ENCODE measurements at places on chromosomes 5 and 9.

DNA sequence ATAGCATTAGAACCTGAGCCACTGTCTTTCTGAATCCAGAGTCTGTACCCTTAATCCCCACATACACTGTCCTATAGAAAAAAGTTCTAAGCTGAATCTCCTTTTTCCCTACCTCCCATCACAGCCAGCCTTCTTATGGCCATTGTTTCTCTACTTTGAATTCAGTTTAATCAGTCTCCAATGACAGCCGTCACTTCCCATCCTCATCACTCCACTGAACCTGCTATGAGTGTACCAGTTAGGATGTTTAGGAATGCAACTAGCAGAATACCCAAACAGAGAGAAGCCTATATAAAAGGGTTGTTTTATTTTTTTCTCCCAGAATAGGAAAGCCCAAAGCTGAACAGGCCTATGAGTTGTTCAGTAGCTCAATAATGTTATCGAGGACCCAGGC, 220.4 kb upstream of the NREP start:
- no peak for DNase-seq

DNA sequence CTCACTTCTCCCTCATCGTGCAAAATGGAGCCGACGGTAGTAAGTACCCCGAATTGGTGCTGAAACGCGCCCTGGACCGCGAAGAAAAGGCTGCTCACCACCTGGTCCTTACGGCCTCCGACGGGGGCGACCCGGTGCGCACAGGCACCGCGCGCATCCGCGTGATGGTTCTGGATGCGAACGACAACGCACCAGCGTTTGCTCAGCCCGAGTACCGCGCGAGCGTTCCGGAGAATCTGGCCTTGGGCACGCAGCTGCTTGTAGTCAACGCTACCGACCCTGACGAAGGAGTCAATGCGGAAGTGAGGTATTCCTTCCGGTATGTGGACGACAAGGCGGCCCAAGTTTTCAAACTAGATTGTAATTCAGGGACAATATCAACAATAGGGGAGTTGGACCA, 979 bp downstream of the PCDHGA12 start:
- DNase-seq: peak; percentile 25

DNA sequence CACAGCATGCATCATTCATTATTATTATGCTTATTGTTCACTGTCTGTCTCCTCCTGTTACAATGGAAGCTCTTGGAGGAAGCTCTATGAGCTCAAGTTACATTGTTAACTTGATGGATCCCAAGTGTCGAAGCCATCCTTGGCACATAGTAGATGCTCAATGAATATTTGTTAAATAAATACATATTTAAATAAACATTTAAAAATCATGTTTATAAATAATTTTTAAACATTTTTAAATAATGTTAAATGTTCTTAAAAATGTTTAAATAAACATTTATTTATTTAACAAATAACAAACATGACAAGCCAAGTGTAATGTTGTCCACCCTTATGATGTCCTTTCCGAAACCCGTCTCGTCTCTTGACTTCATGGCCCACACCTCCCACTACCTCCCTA, 69.5 kb downstream of the USP20 start:
- no peak for DNase-seq

DNA sequence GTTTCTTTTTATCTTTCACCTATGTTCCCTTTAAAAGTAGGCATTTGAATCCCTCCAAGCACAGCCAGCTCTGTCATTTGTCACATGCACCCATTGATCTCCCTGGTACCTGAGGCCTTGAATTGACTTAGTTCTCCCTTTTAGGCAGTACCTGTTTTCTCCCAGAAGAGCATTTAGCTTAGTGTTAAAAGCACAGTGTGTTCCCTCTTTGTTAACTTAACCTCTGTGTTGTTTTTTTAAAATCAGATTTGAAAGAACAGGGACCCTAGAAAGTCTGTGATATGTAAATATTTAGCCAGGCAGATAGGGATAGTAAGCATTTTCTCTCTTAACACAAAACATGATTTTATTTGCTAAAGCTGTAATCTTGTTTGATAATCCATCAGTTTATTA, 113.8 kb upstream of the SPATA31D4 start:
- no peak for DNase-seq

DNA sequence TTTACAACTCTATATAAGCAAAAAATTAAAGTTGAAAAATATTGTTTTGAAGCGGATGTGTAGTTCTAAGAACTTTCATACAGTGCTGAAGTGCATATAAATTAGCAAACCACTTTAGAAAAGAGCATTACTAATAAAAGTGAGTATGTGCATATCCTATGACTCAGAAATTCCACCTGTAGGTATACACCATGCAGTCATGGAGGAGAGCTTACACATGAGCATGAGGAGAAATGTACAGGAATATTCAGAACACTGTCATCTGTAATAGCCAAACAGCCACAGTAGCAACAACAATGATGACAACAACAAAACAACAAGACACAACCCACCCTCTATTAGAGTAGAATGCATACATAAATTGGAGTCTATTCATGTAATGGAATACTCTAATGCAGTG, 138.2 kb upstream of the ARRDC3 start:
- DNase-seq: no peak

DNA sequence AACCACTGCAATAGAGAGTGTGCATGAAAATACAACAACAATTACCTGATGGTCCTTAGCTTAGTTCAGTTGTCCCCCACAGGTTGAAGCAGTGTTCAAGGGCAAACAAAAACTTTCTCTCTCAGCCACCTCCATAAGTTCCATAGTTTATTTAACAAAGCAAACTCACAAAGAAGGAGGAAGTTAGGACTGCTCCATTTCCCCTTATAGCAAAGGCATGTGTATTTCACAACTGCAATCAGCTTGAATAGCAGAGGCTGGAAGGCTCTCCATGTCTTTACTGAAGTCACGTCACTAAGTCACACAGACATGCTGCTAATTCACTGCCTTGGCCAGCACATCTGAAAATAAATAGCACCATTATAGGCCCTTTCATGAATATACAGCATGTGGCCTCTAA, 43.3 kb downstream of the DOCK8 start:
- no peak for DNase-seq

DNA sequence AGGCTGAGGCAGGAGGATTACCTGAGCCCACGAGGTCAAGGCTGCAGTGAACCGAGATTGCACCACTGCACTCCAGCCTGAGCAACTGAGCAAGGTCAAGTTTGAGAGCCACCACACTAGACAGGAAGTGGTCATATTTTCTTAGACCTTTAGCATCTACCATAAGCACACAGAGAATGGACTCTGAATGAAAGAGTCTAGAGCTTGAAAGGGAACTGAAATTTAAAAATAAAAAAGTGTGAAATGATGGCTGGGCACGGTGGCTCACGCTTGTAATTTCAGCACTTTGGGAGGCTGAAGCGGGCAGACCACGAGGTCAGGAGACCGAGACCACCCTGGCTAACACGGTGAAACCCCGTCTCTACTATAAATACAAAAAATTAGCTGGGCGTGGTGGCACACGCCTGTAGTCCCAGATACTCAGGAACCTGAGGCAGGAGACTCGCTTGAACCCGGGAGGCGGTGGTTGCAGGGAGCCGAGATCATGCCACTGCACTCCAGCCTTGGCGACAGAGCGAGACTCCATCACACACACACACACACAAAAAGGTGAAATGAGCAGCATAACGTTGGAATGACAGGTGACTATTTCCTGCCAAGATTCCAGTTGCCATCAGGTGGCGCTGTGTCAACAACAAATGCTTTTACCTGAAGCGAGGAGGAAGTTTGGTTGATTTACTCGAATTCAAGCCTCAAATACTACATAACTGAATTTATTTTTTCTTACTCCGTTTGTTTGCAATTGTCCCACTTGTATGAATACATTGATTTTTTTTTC, 21.3 kb upstream of the AK3 start:
- DNase-seq: peak; percentile 90

Data from activated T-cell treated with anti-CD3 and anti-CD28 coated beads, Interleukin-2, amount 50 U/mL, for 48 hours (primary cell).